ENCODE measurements at places on chromosomes 16 and 17.

DNA sequence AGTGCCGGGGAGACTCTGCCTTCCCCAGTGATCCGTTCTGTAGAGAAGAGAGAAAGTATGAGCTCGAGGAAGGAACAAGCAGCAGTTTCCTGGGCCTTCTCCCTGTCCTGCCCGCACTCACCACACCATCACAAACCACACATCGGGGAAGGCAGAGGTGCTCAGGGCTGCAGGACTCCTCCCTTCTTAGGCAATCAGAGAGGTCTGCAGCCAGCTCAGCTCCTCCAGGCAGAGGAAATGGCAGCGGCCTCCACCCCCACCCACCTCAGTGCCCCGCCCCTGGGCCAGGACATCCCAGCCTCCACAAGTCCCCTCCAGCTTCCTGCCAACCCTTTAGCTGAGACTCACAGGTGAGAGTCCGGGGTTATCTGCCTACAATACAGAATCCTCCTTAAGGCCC is 2.0 kb downstream of the ZNF319 start:
- H3K36me3 ChIP-seq, result peaks cover 13% of the 10 kb centered on the region
- H3K4me1 ChIP-seq, result peaks cover 17% of the 10 kb centered on the region
- H3K4me3 ChIP-seq, result no peak overlapping the region
- no peak for DNase-seq
- H3K27ac ChIP-seq, result peak overlapping the region; percentile 40

DNA sequence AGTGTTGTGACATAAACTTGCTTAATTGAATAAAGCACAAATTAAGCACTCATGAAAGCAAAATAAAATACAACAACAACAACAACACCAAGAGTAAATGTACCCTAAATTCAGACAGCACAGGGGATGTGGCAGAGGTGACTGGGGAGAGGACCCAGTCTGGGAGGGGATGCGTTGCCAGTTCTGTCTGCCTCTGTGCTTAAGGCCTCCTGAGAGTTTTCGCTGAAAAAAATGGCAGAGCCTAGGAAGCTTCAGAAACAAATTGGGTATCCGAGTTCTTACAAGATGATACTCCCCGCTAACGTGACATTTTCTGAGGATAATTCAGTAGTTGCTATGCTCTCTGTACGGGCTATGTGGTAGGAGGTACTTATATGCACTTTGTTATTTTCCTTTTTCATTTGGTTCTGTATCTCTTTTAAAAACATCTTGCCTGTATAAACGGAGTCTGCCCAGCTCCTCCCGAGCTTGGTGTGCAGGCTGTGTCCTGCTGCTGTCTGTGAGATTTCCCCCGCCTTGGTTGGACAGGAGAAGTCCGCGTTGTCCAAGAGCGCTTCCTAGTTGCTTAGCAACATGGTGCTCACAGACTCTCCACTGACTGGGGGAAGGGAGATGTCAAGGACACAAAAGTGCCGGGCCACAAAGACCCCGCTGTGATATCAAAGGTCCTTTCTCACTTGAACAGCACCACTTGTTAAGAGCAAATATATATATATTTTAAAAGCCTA is 134.2 kb upstream of the CPHXL start:
- H3K4me3 ChIP-seq, result no peak overlapping the region
- H3K36me3 ChIP-seq, result no peaks in the 10 kb centered on the region
- no peaks in the 10 kb centered on the region for H3K4me1 ChIP-seq
- no peaks in the 10 kb centered on the region for H3K27me3 ChIP-seq

DNA sequence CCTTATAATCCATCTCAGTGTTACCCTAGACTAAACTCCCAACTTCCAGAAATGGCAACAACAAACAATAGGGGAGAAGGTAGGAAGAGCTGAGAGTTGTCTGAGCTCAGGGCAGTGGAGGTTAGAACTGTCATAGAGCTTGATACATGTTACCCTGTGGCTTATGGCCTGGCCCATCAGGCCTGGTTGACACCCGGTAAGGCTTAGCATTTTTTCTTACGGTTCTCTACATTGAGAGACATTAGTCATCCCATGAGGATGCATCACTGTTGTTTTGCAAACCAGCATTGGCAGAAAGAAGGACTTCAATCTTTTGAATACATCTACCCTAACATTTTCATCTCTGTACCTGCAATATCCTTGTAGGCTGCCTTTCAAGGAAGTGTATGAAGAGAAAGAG is 226.6 kb downstream of the PHKB start:
- no peak overlapping the region for H3K27ac ChIP-seq
- H3K36me3 ChIP-seq, result peaks cover 83% of the 10 kb centered on the region
- H3K4me3 ChIP-seq, result no peak overlapping the region
- H3K27me3 ChIP-seq, result no peaks in the 10 kb centered on the region

DNA sequence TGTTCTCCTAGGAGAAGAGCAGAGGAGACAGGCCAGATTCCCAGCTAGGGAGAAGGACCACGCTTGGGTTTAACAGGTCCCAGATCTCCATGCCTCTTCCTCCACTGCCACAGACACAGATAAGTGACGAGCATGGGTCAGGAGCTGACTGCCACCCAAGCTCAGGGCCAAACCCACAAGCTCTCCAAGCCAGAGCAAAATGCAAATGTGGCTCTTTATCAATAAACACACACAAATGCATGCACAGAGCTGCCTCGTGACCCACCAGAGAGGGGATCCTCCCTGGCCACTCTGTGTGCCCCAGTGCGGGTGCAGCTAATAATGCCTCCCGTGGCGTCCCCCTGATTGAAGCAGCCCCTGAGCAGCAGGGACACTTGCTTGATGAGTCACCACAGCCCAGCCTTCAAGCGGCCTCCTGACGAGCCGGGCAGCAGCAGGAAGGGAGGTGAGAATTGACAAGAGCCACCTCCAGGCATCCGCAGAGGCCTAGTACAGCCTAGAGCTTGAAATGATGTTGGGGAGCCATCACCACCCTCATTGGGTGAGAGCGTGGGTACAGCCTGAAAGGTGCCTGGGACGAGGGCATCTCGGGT is 143.9 kb downstream of the CCDC182 start:
- no peak overlapping the region for H3K27ac ChIP-seq
- no peak overlapping the region for H3K4me3 ChIP-seq
- no peaks in the 10 kb centered on the region for H3K36me3 ChIP-seq
- H3K4me1 ChIP-seq, result peaks cover 16% of the 10 kb centered on the region
- no peak for DNase-seq

DNA sequence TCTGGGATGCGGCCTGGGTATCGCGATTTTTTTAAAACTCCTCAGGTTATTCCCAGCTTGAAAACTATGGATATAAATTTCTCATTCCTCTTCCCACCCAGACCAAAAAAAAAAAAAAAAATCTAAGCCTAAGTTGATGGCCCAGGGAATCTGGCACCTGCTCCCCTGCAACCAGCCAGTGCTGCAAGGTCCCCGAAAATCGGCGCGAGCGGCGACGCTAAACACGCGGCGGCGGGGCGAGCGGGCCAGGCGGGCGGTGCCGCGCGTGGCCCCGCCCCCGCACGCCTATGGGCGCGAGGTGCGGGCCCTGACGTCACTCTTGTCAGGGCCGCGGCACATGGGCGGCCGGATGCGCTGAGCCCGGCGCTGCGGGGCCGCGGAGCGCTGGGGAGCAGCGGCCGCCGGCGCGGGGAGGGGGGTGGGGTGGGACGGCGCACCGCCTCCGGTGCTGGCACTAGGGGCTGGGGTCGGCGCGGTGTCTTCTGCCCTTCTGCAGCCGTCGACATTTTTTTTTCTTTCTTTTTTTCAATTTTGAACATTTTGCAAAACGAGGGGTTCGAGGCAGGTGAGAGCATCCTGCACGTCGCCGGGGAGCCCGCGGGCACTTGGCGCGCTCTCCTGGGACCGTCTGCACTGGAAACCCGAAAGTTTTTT is at the start of gene HLF:
HLF (plus strand) TSS at position 316 of the 654 bp plus-strand sequence. CDS start 525 bp downstream, outside the sequence.
- no peak for DNase-seq
- H3K4me1 ChIP-seq, result peaks cover 16% of the 10 kb centered on the region
- H3K27me3 ChIP-seq, result no peaks in the 10 kb centered on the region
- H3K36me3 ChIP-seq, result no peaks in the 10 kb centered on the region
- H3K27ac ChIP-seq, result peak within 1 kb of the TSS; percentile 95

- no peak for DNase-seq
- H3K4me1 ChIP-seq, result peaks cover 62% of the 10 kb centered on the region
Observed at GRCh38 chr17:31695456-31696090, 163.5 kb downstream of the COPRS start.

All from esophagus squamous epithelium (tissue), 5 donors.